ENCODE measurements at places on chromosomes 11 and 22.

GRCh38 chr11:61860054-61860903, 31.1 kb downstream of the FADS3 start:
- no peak for DNase-seq

- no peak for DNase-seq
Measured at GRCh38 chr22:35594686-35595085, 22.4 kb downstream of the MB start.

- no peak for DNase-seq
Measured at GRCh38 chr11:7520011-7520942, 6.5 kb downstream of the PPFIBP2 start.

DNA sequence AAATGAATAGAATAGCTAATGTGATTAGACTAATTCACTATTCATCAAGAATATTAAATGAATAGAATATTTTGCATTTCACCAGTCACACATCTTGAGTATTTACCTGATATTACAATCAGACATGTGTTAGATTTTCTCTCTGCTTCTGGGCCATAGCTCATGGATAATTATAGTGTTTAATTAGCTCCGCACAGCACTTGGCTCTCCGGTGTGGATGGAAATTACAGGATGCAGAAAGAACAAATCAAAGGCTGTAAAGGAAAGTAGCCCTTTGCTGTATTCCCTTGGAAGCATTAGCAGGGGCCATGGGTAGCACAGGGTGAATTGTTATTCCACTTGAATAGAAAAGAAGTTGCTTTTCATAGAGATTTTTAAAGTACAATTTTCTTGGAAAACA, 320.3 kb upstream of the SORL1-AS1 start:
- DNase-seq: no peak

DNA sequence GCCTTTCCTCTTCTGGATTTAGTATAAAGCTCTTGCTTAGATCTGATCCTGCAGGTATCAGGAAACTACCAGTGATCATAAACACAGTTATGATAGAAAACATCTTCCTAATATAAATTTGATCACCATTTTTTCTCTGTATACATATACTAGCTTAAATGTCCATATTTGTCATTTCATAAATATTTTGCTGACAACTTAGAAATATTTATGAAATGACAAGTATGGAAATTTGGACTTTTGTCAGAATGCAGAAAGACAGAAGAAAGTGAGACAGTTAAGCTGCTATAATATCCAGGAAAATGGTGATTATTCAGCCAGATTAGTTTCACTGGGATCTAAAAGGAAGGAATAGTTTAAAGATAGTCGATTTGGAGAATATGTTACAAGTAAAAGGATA, 22.8 kb upstream of the TRIM21 start:
- DNase-seq: no peak

- no peak for DNase-seq
Measured at GRCh38 chr11:8354622-8355415, 91.1 kb upstream of the LMO1 start.
